ENCODE measurements at places on chromosomes 13 and 19. TPM values are rescaled to one million over a fixed set of nuclear protein-coding genes. Genes with fewer than 3 reads are reported as not detected.

Gene PPM1N
- 0.96 TPM for total RNA-seq

Gene DCT
- 0.24 TPM for total RNA-seq

Gene APOC4
- not detected for total RNA-seq

Gene MAMSTR
- total RNA-seq, result 1.6 TPM

Gene GRIN2D
- 0.44 TPM for total RNA-seq

Gene RNF225
- not detected for total RNA-seq

Gene KLK13
- total RNA-seq, result not detected

Gene ZNF549
- 4.6 TPM for total RNA-seq

Gene ERVV-1
- not detected for total RNA-seq

Gene SSC5D
- 7.3 TPM for total RNA-seq

Gene NCR1
- not detected for total RNA-seq

Gene FAM83E
- total RNA-seq, result 0.33 TPM

Gene REXO1
- 15.5 TPM for total RNA-seq

Gene ZNF738
- total RNA-seq, result 2.9 TPM

Gene ZNF835
- 5.6 TPM for total RNA-seq

Gene ZSCAN1
- total RNA-seq, result 0.54 TPM

Gene HIPK4
- not detected for total RNA-seq

Gene POU4F1
- total RNA-seq, result not detected

Gene SBK3
- total RNA-seq, result 122 TPM

Gene ELSPBP1
- total RNA-seq, result not detected

Gene KIR2DL1
- not detected for total RNA-seq

Gene LYPD3
- 1.5 TPM for total RNA-seq

Gene FOXO1
- total RNA-seq, result 21.4 TPM

Gene NDUFA11
- total RNA-seq, result 646 TPM

Gene NKPD1
- not detected for total RNA-seq
